Natural killer cell treated with Interleukin-12 subunit alpha and Interleukin-12 subunit beta and Interleukin-15 and Interleukin-18, amount 100 ng/mL, for 72 hours (primary cell): ENCODE measurements at places on chromosomes 5 and 9. TPM values are rescaled to one million over a fixed set of nuclear protein-coding genes. Genes with fewer than 3 reads are reported as not detected.
A peak's percentile ranks its signal among the peaks of the same experiment; 100 is the strongest.

CA9 gene
- not detected for total RNA-seq

PCDHGA6 gene
- 0.73 TPM for total RNA-seq

DNA sequence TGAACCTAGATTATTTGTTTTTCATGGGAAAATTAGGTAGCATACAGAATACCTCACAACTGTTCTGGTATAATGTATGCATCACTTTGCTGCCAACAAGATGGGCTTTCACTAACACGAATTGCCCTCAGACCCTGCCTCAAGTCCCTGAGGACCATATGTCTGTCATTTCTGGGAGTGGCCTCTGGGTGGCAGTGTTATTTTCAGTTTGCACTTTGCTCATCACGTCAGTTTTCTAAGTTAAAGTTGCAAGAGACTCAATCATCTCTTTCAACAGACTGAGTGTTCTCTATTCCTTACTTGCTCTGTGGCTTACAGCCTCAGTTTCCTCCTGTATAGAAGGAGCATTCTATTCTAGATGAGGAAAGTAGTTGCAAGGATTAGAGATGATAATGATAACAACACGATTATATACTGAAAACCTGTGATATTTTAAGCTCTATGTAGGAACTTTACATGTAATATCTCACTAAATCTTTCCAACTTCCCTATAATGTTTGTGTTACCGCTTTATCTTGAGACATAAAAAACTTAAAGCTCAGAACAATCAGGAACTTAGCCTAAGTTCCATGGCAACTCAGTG, 55.7 kb downstream of the TSSK1B start:
- H3K36me3 ChIP-seq, result no peaks in the 10 kb centered on the region
- H3K4me3 ChIP-seq, result peak overlapping the region; percentile 15
- no peak overlapping the region for H3K27ac ChIP-seq
- H3K27me3 ChIP-seq, result peaks cover 28% of the 10 kb centered on the region
- peaks cover 19% of the 10 kb centered on the region for H3K4me1 ChIP-seq

DNA sequence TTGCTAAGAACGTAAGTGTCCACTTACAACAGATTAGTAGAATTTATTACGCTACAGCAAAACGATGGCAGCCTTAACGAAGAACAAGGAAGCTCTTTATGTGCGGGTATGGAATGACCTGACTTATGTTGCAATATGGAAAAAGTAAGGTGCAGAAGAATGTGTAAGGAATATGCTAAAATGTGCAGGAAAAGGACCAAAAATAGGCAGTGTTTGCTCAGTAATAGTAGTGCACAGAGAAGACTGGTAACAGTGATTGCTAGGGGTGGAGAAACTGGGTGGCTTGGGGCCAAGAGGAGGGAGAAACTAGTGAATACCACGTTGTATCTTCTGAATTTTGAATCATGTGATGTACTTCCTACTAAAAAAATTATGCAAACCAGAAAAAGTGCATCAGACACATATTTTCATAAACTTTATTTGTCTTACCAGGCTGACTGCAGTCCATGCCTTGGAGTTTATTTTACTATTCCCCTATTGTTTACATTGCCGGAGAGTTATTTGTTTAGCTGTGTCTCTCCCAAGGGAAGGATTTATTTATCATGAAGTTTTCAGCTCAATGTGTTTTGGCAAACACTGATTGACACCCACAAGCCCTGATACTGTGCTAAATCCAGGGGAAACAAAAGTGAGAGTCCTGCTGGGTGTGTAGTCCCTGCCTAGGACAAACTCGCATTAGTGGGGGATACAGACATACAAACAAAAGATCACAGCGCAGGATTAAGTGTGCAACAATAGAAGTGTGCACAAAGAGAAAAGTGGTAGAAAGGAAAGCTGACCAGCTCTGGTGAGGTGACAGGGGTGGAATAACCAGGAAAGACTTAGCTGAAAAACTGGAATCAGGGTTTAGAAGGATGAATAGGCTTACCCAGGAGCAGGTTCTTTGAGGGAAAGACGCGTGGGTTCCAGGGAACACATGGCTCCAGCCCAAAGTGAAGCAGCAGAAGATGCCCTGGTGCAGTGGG, 34.0 kb upstream of the ZNF484 start:
- peaks cover 24% of the 10 kb centered on the region for H3K27me3 ChIP-seq
- peaks cover 2% of the 10 kb centered on the region for H3K4me1 ChIP-seq
- DNase-seq, result no peak
- no peak overlapping the region for H3K4me3 ChIP-seq
- H3K36me3 ChIP-seq, result no peaks in the 10 kb centered on the region

- DNase-seq, result no peak
- H3K36me3 ChIP-seq, result no peaks in the 10 kb centered on the region
These were observed 8.0 kb downstream of the AFAP1L1 start for GRCh38 chr5:149279661-149280060.

- no peak for DNase-seq
- H3K27ac ChIP-seq, result no peak overlapping the region
- no peak overlapping the region for H3K4me3 ChIP-seq
- no peaks in the 10 kb centered on the region for H3K36me3 ChIP-seq
These were observed 8.9 kb downstream of the ZER1 start for GRCh38 chr9:128762671-128763449.

GRCh38 chr5:93899026-93899600, 157.7 kb upstream of the POU5F2 start:
- no peaks in the 10 kb centered on the region for H3K36me3 ChIP-seq
- H3K4me1 ChIP-seq, result no peaks in the 10 kb centered on the region
- H3K27me3 ChIP-seq, result no peaks in the 10 kb centered on the region
- DNase-seq, result no peak
- H3K27ac ChIP-seq, result no peak overlapping the region

DNA sequence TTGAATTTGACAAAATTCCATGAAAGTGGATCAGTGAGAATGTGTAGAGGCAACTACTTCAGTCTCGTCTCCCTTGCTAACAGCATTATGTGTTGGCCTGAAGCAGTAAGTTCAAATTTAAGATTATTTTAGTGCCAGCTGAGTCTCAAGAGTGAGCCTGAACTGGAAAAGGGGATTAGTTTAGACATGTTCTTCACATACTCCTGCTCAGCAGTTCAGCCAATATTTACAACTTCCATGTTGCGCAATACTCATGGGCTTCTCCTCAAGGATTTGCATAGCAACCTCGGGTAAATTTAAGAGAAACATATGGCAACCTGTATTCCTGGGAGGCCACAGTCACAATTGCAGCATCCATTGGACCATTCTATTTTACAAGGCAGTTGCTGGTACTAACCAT, 553.8 kb downstream of the PTPRD start:
- H3K27ac ChIP-seq, result no peak overlapping the region
- no peak for DNase-seq

- H3K4me1 ChIP-seq, result peaks cover 39% of the 10 kb centered on the region
- H3K36me3 ChIP-seq, result no peaks in the 10 kb centered on the region
- H3K4me3 ChIP-seq, result peak overlapping the region; percentile 93
- H3K27me3 ChIP-seq, result no peaks in the 10 kb centered on the region
- DNase-seq, result no peak
- H3K27ac ChIP-seq, result peak overlapping the region; percentile 65
These were observed 515 bp upstream of the F2R start for GRCh38 chr5:76715486-76715735.
